ENCODE measurements at places on chromosomes 16 and 17.
A peak's percentile ranks its signal among the peaks of the same experiment; 100 is the strongest.

GRCh38 chr16:54123766-54124165 lies 162.8 kb downstream of the IRX3 start:
- DNase-seq = no peak

- DNase-seq = no peak
These were observed 861 bp downstream of the RAB11FIP3 start for GRCh38 chr16:426115-426905.

- no peak for DNase-seq
These were observed 110.8 kb downstream of the C16orf78 start for GRCh38 chr16:49484451-49484849.

GRCh38 chr17:78806451-78806850 lies 24.4 kb upstream of the CYTH1 start:
- no peak for DNase-seq

DNA sequence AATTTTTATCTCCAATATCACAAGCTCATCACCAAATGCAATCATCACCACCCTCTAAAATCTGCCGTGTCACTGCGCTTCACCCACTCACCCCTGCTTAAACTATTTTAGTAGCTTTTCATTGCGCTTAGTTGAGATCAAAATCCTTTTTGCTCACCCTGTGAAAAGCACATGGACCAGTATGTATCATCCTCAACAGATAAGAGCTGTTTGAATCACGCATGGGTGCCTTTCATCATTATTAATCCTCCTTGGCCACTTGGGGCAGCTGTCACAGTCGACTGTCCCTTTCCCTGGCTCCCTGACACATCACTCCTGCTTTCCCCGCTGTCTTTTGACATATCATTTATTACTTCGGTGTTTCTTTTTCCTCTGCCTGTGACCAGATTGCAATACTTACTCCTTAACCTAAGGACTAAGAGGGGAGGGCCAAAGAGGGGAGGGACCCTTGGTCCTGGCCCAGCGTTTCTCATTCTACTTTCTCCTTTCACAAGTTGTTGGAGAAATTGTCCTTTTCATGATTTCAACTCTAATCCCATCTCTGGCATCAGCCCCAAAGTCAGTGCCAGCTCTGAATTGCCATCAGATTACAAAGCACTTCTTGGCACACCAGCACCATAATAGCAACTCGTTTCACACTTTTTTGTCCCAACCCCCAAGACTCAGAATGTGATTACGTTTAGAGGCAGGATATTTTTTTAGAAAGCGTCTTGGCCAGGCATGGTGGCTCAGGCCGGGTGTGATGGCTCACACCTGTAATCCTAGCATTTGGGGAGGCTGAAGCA lies 8.6 kb upstream of the KDM6B start:
- no peak for DNase-seq

GRCh38 chr16:67235816-67236562 lies 9.1 kb downstream of the TMEM208 start:
- no peak for DNase-seq

DNA sequence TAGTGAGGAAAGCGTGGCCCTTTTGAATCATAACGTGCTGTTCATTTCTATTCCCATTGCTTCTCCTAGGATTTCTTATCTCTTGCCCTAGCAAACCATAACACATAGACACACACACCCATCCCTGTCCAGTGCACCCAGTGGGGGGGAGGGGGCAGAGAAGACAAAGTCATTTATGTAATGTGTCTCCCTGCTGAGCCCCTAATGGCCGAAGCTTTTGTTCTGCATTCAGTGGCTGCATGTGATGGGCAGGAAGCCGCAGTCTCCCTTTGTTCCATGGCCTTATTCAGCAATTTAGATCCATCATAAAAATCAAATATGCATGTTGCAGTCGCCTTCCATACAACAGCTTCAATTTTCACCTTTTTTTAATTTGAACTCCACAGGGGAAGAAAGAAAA lies 325.4 kb downstream of the ZFHX3 start:
- no peak for DNase-seq

GRCh38 chr17:69714669-69715068 lies 300.2 kb downstream of the MAP2K6 start:
- DNase-seq = no peak

GRCh38 chr17:77422748-77423113 lies 282.0 kb downstream of the SEC14L1 start:
- no peak for DNase-seq

DNA sequence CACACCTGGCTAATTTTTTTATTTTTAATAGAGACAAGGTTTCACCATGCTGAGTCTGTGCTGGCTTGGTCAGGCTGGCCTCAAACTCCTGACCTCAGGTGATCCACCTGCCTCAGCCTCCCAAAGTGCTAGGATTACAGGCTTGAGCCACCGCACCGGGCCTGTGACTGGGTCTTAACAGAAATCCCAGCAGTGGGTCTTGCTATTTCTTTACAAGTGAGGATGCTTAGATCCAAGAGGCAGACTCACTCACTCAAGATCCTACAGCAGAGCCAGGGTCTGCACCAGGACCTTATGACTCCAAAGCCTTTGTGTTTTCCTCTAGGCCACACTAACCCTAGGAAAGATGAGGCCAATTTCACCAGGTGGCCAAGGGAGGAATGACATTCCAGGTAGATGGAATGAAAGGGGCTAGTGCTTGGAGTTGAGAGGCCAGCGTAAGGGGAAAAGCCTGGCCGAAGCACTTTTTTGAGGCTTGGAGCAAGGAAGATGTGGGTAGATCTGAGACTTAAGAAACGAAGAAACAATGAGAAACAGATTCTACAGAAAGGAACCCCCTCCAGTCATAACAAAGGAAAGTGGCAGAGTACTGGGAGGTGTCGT lies 5.7 kb upstream of the STAT5A start:
- DNase-seq = no peak

- no peak for DNase-seq
These were observed 33.7 kb downstream of the WDR59 start for GRCh38 chr16:74951206-74951605.

DNA sequence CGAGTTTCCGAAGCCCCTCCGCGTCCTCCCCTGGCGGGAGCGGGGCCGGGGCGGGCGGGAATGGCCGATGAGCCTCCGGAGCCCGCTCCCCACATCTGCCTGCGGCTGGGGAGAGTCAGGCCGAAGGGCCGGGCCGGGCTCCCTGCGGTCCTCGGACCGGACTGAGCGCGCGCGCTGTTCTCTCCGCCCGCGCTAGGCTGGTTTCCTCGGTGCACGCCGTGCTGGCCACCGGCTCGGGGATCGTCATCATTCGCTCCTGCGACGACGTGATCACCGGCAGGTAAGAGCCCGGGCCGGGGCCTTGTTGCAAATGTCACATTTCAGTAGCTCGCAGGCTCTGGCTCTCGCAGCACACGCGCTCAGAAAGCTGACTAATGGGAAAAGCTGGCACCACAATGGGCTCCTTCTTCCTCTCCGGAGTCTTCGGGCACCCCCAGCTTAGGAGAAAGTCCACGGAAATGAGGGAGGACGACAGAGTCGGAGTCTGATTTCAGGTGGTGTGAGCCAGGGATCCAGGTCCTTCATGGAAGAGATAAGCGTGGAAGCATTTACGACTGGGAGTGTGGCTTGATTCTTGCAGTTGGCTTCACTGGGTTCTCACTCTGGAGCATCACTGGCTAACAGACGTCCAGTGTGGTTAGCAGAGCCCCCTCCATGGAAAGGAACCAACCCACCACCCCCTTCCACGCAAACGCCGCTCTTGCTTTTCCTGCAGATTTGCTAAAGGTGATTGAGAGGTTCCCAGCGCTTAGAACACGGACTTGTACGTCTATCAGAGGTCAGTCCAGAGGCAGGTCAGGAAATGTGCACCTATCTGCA lies 715 bp downstream of the TLCD3A start:
- DNase-seq = peak; percentile 9

GRCh38 chr16:65896448-65897153 lies 469.9 kb upstream of the CDH5 start:
- DNase-seq = no peak

GRCh38 chr16:1374418-1375297 lies 22.9 kb downstream of the GNPTG start:
- no peak for DNase-seq

DNA sequence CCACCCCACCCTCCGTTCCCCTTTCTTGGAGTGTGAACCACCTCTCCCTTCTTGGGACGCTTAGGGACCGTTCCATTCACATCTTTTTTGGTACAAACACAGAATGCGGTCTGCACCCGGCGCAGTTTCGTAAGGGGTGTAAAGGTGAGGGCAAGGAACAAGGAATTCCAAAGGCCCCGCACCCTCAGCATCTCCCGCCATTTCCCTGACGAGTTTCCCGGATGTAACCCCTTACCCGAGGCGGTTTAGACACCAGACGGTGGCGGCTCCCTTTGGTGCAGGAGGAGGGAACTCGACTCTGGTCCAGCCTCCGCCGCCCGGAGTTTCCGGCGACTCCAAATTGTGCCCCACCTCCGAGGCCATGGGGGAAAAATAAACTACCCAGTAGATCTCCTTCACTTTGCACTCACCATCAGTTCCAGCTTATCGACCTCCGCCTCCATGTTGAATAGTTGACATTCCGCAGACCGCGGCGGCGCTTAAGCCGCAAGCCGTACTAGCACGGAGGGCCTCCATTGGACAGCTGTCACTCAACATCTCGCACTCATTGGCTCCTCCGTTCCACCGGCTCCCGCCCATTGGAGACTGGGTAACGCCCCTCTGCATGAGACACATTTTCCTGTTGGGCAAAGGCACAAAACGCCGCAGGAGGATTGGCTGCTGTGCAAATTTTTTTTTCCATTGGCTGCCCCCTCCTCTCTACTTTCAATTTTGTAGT lies at the start of gene SKA2:
TSS of gene SKA2 (minus strand) at position 466 of the 718 bp plus-strand sequence. CDS start at position 443, 23 bp downstream.
- peak; percentile 94 for DNase-seq

DNA sequence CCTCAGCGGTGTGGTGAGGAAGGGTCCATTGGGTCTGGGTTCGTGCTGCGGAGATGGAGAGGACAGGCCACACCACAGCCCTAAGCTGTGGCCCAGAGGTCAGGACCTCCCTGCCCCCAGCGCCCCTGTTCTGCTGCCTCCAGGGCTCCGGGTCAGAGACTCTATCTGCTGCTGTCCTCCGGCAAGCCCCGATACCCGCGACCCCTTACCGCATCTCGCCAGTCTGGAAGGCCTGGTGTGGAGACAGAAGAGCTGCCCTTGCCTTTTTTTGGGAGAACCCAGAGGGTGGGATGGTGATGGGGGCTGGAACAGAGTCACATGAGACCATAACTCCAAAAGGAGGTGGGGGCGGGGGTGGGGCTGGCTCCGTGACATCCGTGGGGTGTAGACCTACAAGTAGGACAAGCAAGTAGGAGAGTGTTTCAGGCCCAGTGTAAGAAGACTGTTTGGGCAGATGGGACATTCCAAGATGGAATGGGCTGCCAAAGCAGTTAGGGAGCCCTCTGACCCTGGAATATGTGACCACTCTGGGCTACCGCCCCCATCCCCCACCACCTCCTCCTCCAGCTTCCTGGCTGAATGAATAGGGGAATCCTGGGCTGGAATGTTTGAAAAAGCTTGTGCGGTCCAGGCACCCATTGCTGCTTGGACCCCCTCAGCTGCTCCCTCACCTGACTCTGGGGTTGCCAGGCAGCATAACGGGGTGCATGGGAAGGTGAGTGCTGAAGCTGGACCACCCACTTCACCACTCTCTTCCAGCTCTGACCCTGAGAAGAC lies 1.4 kb downstream of the XYLT2 start:
- no peak for DNase-seq

DNA sequence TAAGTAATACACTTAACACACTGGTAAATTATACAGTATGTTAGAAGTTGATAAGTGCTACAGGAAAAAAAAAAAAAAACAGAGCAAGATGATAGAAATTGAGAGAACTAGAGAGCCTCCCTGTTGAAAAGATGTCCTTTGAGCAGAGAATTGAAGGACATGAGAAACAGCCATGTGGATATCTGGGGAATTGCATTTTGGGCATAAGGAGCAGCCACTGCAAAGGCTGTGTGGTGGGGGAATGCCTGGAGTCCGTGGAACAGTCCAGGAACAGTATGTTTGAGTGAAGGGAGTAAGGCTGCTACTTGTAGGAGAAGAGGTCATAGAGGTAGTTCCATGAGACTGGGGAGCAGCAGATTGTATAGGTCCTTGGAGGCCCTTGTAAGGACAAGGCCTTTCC lies 178.4 kb downstream of the FTO start:
- no peak for DNase-seq

DNA sequence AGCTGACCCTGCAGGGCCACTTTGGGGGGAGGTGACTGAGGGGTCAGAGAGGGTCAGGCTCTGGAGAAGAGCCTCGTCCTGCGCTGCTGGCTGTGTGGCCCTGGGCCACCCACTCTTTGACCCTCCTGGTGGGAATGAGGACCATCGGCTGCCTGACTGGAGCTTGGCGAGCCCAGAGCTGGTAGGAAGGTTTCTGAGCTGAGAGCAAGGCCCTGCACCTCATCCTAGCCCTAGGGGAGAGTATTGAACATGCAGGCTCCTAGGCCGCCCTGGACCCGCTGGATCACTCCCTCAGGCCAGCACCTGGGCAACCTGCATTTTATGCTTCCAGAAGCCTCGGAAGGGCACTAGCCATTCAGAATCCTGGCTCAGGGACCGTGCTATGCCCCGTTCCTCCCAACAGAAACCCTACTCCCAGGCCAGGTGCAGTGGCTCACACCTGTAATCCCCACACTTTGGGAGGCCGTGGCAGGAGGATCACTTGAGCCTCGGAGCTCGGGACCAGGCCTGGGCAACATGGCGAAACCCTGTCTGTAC lies 14.5 kb downstream of the MAP2K3 start:
- DNase-seq = no peak

DNA sequence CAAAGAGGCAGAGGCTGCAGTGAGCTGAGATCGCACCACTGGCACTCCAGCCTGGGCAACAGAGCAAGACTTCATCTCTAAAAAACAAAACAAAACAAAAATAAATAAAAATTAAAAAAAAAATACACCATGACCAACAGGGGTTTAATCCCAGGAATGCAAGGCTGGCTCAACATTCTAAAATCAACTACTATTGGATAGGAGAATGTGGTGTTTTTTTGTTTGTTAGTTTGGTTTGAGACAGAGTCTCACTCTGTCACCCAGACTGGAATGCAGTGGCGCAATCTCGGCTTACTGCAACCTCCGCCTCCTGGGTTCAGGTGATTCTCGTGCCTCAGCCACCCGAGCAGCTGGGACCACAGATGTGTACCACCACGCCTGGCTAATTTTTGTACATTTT lies 19.9 kb downstream of the GFOD2 start:
- no peak for DNase-seq

GRCh38 chr16:49854188-49854795 lies 1.6 kb downstream of the ZNF423 start:
- DNase-seq = no peak

GRCh38 chr16:19672378-19672777 lies 45.6 kb downstream of the KNOP1 start:
- DNase-seq = no peak

GRCh38 chr17:77173104-77173503 lies 32.3 kb downstream of the SEC14L1 start:
- no peak for DNase-seq

DNA sequence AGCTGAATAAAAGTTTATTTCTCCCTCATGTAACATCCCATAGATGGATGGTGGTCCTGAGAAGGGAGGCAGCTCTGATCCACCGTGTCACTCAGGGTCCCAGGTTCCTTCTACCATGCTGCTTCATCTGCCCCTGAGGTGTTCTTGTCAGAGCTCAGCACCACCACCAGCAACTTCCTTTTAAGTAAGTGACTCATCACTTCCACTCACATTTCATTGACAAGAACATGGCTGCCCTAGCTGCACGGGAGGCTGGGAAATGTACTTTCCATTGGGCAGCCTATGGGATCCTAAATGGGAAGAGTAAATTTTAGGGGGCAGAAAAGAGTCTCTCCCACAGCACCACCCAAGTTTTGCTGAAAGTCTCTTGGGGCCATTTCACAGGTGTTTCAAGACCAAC lies 134.7 kb downstream of the USP31 start:
- DNase-seq = no peak

GRCh38 chr16:86577314-86577971 lies 906 bp upstream of the FOXL1 start:
- DNase-seq = no peak
